NCI-H446 treated with DMSO at 0.1 percent for 48 hours (cell line): ENCODE measurements at places on chromosomes 5 and 9.
A peak's percentile ranks its signal among the peaks of the same experiment; 100 is the strongest.

DNA sequence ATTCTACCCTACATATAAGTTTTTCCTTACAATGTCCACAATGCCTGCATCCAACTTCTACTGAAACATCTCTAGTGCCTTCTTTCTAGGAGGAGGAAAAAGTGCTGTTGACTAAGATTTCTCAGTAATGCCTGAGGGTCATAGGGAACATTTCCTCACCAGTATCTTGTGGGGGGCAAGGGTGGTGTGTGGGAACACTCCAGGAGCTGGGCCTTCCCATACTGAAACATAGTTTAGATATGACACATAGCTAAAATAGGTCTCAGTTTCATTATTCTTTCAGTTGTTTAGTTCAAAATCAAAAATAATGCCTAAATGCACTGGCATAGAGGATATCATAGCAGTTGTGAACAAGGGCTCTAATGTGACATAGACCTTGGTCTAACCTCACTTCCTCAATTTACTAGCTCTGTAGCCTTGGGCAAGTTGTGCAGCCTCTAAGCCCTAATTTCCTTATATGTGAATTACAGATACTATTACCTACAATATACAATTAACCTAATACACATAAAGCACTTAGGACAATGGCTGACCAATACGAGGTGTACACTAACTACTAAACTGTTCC is 66.1 kb downstream of the HAPLN1 start:
- DNase-seq: no peak

- no peak for DNase-seq
Observed at GRCh38 chr9:136036050-136036449, 59.0 kb downstream of the NACC2 start.

DNA sequence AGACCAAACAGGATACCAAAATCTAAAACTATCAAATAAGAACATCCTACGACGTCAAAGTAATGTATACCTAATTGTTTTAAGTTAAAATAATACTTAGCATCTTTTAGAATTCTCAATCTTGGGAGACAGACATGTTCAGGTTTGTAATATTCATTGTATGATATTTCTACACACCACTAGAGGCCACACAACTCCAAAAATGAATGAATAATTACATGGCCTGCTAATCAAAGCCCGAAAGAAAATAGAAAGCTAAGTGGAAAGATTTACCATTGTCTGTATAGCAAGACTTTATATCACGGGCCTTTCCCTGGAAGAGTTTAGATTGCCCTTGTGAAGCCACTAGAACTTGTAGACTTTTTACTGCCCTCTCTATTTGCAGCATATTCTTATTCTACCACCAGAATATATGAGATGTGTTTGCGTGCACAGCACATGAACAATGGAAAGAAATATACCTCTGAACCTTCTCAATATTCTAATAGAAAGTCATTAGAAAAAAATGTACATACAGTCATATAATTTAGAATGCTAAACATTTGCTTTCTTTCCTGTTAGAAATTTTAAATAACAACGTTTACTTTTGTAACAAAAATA is 380.1 kb upstream of the NUDT12 start:
- peak; percentile 34 for DNase-seq

GRCh38 chr5:154945695-154946301 is 4.9 kb downstream of the MRPL22 start:
- DNase-seq: no peak

DNA sequence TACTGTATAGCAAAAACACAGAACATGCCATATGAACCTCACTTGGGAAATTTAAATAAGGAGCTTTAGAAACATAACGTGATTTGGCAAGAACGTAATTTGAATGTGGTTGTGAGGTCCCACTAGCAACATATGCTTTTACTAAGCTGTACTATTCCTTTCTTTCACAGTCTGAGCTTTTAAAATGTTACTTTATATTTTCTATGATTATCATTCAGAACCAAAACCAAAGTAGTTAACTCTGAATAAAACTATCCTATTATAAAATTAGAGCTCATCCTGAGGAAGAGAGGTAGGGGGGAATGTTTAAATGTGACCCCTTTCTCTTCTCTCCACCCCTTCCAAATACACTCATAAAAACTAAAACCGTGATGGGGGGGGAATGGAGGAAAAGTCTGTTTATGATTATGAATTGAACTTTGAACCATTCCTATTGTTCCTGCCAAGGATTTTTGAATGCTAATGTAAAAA is 435.7 kb downstream of the NFIB start:
- no peak for DNase-seq

GRCh38 chr5:73454379-73455036 is 5.9 kb upstream of the FOXD1 start:
- no peak for DNase-seq

DNA sequence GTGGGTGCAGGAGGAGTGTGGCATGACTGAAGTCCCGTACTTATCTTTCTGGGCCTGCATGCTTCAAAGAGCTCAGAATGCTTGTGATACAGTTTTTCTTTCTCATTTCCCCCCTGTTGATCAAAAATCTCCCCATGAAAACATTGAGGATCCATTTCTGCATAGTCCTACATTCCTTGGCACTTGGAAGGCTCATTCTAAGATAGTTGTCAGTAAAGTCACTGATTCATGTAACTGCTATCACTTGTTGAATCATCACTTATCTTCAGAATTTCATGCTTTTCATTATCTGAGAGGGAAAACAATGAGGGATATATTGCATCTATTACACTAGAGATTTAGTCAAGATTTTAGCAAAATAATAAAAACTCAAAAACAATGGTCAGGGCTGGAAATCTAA is 1953.1 kb upstream of the CDH6 start:
- no peak for DNase-seq

DNA sequence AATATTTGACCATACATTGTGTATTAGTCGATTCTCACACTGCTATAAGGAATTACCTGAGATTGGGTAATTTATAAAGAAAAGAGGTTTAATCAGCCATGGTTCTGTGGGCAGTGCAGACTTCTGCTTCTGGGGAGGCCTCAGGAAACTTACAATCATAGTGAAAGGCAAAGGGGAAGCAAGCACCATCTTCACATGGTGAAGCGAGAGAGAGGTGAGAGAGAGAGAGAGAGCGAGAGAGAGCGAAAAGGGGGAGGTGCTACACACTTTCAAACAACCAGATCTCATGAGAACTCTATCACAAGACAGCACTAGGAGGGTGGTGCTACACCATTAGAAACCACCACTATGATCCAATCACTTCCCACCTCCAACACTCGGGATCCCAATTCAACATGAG is 4.1 kb upstream of the GRAMD2B start:
- no peak for DNase-seq

DNA sequence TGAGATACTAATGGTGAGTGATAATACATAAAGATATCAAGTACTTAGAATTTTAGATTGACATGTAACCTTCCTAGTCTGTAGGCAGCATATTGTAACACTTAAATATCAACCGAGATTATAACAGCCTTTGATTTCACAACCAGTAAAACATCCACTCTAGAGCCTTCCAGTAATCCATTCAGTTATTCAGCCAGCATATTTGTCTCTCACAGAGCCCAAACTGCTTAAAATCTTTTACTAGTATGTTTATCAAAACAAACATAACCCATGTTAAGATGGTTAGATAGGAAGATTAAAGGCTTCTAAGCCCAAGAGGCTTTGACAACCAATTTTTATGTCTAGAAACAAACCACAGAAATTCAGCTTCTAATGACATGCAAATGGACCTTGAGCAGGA is 177.9 kb upstream of the FST start:
- no peak for DNase-seq

- no peak for DNase-seq
Observed at GRCh38 chr5:40911266-40911665, 2.0 kb downstream of the C7 start.

- no peak for DNase-seq
Observed at GRCh38 chr9:134399435-134400056, 73.3 kb downstream of the RXRA start.

- no peak for DNase-seq
Observed at GRCh38 chr9:107847978-107848964, 358.7 kb upstream of the KLF4 start.

- no peak for DNase-seq
Observed at GRCh38 chr9:117043159-117043558, 356.1 kb downstream of the TRIM32 start.

- no peak for DNase-seq
Observed at GRCh38 chr9:130825351-130825651, 9.8 kb upstream of the ABL1 start.

DNA sequence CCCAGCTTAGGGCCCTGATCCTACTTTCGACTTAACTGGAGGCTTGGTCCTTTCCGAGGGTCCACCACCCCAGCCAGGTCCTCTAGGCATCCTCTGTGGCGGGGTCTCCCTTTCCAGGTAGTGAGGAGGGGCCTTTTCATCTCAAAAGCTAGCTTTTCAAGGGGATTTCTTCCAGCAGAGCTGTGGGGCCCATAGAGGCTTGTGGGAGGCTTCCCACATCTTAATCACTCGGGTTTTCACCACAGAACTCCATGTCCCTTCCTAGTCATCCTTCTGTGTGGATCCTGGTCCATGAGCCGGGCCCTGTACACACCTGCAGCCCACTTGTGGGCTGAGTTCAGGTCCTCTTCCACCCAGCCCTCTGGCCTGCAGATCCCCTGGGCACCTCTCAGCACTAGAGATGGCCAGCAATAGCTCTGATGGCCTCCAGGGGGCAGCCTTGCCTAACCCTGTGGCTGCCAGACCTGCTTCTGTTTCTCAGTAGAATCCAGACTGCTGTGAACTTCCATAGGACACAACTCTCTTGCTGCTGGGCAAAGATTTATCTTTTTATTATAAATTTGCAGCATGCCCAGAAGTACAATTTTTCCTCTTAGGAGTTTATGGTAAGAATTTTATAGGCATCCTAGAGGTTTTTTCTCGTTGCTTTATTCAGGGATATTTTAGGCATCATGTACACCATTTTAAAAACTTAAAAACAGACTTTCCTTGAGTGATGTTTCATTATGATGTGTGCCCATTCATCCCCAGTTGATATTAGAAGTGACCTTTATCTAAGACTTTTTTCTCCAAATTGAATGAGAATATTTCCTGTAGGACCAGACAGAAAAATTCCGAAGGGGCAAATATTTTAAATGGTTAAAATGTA is 208.9 kb downstream of the TRIO start:
- peak; percentile 63 for DNase-seq

- no peak for DNase-seq
Observed at GRCh38 chr9:133473743-133474142, 5.2 kb downstream of the SLC2A6 start.

DNA sequence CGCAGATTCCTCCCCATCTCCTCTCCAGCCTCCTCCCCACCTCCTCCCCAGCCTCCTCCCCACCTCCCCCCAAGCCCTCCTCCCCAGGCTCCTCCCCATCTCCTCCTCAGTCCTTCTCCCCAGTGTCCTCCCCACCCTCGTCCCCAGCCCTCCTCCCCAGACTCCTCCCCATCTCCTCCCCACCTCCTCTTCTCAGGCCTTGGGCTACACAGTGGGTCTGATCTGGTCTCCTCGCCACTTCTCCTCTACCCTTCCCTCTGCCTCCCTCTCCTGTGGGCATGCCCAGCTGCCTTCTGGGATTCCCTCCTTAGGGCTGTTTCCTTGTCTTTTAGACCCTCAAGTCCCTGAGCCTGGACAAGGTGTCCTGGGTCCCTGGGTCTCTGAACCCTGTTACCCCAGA is 28.3 kb downstream of the CXXC5 start:
- DNase-seq: no peak

DNA sequence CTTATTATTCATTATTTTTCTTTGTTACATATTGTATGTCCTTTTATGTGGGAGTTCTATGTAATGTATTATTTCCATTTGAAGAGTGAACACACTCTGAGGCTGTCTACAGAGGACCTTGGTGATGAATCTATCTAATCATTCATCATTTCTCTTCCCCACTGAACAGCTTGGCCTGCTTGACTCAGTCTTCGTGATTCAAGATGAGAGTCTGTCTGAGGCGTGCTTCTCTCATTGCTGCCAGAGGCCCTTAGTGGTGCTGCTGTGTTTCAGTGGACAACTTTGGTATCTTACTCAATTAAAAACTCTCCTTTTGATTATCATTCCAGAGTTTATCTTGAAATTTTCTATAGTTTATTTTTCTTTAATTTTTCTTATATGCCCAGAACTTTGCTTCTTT is 318.1 kb upstream of the DAB2 start:
- no peak for DNase-seq

DNA sequence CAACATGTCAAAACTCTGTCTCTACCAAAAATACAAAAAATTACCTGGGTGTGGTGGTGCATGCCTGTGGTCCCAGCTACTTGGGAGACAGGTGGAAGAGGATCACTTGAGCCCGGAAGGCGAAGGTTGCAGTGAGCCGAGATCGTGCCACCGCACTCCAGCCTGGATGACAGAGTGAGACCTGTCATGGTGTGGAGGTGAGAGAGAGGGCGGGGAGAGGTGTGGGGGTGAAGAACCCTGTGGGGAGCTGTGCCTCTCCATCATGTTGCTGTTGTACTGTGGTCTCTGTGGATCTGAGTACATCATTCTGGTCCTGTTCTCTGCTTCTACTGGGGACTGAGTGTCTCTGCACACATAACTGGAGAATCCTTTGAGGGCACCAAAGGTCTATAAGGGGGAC is 11.3 kb upstream of the SLC34A1 start:
- no peak for DNase-seq

DNA sequence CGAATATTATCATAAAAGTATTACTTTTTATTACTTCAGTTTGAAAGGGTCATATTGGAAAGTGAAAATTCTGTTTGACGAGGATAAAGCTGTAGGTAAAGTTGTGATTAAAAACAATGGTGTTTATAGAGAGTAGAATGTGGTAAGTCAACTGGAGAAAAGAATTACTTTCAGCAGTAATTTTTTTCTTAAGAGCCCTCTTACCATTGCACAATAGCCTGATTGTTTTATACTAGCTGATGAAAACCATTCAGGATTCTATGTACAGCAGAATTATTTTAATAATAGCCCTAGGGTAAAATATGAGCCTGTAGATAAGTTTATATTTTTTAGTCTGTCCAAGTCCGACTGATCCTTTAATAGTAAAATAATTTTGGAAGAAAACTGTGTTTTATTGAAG is 16.6 kb downstream of the CDC42SE2 start:
- no peak for DNase-seq

GRCh38 chr5:168340487-168340886 is 49.0 kb downstream of the WWC1 start:
- DNase-seq: no peak

DNA sequence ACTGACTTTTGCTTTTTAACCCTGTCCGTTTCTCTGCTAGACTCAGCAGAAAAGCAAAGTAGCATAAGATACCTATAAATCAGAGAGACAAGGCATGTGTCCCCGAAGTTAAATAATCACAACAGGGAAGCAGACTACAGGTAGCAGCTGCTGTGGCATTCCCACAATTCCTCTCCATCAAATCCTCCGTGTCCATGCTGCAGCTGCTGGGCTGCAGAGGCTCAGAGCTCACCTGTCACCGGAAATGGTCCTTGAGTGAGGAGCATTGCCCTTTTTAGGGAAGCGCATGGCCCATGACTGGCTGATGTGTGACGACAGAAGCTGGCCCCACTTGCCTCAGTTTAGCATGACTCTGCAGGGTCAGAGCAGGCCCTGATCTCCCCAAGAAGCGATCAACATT is 125.0 kb downstream of the MSX2 start:
- DNase-seq: no peak

DNA sequence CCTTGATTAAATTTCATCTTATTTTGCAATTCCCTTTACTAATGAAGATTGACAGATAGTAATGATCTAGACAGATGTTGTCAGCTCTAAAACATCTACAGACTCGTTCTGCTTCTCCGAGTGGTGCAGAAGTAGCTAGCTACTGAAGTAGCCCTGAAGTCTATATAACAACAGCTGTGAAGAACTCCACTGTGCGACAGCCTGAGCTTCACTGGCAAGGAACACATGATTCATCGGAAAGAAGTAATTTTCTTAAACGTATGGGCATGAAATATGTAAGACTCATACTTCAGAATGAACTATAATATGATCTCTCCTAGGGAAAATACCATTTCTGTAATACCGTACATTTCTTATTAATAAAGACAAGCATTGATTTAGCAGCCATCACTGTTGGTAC is 96.2 kb downstream of the TRPM3 start:
- DNase-seq: no peak
